ENCODE measurements at places on chromosomes 13 and 19.

GRCh38 chr13:99223587-99223986, 22.9 kb downstream of the UBAC2 start:
- no peak for DNase-seq

GRCh38 chr19:48959341-48960239, 4.9 kb downstream of the BAX start:
- no peak for DNase-seq

DNA sequence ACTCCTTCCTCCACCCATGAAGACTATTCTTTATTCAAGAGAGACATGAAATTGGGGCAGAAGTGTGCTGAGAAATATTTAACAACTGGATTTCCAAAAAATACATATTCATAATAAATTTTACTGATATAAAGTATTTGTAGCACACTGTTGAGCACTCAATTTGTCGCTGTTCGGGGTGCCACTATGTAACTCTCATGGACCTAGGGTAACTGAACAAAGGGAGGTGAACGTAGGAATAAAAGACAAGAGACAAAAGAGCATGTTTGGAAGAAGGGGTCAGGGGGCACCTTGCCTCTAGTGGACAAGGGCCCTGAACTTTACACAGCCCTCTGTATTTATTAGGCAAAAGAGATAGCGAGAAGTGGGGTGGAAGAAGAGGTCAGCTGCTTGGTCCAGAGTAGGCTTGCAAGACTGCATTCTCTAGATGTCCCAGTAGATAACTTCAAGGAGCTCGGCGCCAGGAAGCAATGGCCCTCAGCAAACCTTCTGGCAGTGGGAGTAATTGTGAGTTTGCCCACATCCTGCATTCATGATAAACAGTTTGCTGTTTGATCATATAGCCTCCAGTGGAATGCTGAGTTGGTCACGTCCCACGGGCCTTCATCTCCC, 4.5 kb upstream of the ZNF175 start:
- DNase-seq: no peak

DNA sequence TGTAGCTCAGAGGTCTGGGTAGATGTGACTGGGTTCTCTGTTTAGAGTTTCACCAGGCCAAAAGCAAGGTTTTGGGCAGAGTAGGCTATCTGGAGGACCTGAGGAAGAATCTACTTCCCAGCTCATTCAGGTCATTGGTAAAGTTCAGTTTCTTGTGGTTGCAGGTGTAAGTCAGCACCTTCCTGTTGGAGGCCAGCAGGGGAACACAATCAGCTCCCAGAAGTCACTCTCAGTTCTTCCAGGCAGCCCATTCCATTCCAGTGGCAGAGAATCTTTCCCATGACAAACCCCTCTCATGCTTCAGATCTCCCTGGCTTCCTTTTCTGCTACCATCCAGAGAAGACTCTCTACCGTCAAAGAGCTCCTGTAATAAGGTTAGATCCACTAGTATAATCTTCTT, 176.2 kb upstream of the UFM1 start:
- no peak for DNase-seq

DNA sequence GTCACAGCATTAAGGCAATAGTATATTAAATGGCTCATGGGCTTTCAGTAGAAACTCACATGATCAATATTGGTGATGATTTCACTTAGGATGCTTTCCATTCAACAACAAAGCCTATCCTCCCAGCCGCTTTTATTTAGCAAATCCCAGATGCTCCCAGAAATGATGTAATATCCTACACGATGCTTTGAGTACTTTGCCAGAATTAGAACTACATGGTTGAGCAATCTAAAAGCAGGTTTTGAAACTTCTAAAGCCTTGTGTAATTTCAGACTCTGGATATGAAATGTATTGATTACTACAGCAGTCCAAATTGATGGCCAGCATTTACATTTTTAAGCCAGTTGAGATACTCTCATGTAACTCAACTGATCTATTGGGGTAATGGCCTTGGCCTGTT, 13.6 kb downstream of the DLEU7 start:
- DNase-seq: no peak

DNA sequence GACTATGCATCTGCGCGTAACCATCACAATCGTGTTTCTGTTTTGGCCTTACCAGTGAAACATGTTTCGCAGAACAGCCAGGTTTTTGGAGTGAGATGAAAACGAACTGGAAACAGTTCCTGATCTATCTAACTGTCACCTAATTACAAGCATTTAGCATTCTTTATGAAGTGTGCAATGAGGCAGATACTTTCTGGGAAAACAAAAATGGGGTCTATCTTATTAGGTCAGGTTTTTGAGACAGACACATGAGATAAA, 182.8 kb downstream of the LMO7 start:
- no peak for DNase-seq

DNA sequence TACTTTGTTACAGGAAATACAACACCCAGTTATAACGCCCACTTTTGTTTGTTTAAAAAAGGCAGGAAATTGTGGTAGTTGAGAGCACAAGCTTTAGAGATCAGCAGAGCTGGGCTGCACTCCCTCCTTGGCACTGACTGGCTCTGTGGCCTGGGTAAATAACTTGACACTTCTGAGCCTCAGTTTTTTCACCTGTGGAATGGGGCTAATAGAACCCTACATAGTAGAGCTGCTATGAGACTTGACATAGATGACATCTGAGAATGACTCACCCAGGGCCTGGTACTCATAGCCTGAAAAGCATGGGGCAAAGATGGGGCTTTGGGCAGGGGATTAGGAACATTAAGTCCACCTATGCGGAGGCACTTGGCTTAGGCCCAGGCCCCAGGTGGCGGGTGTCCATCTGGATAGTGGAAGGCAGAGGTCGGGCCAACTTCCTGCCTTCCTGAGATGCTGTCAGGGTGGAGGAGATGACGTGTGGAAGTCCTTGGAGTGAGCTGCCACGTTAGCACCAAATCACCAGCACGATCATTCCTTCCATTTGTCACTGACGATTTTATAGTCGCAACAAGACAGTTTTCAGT, 159.1 kb downstream of the KATNAL1 start:
- no peak for DNase-seq

GRCh38 chr13:98436233-98436910, 140.5 kb downstream of the STK24 start:
- DNase-seq: no peak

GRCh38 chr19:17404015-17404414, 1.4 kb downstream of the BST2 start:
- DNase-seq: no peak

DNA sequence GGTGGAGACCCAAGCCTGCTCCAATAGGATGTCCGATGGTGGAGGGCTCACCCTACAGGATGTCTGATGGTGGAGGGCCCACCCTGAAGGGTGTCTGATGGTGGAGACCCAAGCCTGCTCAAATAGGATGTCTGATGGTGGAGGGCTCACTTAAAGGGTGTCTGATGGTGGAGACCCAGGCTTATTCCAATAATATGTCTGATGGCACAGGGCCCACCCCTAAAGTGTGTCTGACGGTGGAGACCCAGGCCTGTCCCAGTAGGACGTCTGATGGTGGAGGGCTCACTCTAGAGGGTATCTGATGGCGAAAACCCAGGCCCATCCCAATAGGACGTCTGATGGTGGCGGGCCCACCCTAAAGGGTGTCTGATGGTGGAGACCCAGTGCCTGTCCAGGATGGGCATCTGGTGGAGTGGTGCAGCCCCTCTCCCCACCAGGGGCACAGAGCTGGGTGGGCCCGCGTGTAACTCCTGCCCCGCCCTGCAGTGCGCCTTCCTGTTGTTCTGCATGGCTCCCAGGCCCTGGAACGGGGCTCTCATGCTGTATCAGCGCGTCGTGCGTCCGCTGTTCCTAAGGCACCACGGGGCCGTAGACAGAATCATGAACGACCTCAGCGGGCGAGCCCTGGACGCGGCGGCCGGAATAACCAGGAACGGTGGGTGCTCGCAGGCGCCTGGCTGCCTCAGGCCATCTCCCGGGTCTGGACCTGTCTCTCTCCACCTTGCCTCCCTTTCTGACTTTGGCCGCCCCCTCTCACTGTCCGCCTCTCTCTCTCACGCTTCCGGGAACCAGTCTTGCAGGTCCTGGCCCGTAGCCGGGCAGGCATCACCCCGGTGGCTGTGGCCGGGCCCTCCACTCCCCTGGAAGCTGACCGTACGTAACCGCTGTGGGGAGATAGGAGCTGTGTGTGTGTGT, 5.1 kb downstream of the REEP6 start:
- no peak for DNase-seq

- no peak for DNase-seq
Measured at GRCh38 chr13:30413842-30414241, 8.5 kb upstream of the UBE2L5 start.

DNA sequence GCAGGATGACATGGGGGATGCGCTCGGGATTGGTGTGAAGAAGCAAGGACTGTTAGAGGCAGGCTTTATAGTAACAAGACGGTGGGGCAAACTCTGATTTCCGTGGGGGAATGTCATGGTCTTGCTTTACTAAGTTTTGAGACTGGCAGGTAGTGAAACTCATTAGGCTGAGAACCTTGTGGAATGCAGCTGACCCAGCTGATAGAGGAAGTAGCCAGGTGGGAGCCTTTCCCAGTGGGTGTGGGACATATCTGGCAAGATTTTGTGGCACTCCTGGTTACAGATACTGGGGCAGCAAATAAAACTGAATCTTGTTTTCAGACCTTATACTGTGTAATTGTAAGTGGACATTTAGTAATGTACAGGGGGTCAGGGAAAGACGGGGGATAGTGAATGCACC, 7.0 kb downstream of the KLK2 start:
- no peak for DNase-seq

GRCh38 chr19:2345794-2346663, 14.0 kb upstream of the TMPRSS9 start:
- no peak for DNase-seq

DNA sequence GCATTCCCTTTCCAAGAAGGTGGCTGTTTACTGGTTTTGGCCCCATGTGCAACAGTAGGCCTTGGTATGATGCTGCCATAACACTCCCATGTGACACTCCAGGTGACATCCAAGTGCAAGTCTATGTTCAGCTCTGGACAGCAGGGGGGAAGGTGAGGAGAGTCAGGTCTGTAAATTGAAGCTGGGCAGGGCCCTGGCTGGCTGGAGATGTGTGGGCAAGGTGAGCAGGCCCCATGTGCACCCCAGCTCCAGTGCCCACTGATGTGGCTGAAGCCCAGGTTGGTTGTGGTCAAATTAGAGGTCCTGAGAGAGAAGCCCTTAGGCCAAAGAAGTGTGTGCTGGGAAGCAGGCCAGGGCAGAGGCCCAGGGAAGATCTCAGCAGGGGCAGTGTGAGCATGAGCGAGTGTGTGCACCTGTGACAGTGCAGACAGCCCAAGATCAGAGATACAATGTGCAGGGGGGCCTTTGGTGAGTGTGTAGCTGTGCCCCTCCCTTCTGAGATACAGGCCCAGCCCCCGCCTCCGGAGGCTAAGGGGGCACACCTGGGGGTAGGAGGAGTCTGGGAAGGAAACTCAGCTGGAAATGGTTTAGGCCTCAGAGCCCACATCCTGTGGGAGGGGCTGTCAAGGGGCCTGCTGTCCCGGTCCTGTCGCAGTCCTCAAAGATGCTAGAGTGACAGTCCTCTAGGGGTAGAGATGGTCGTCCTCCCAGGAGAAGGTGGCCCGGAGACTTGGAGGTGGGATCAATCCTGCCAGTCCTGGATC, 18.6 kb downstream of the DEDD2 start:
- DNase-seq: peak; percentile 43

DNA sequence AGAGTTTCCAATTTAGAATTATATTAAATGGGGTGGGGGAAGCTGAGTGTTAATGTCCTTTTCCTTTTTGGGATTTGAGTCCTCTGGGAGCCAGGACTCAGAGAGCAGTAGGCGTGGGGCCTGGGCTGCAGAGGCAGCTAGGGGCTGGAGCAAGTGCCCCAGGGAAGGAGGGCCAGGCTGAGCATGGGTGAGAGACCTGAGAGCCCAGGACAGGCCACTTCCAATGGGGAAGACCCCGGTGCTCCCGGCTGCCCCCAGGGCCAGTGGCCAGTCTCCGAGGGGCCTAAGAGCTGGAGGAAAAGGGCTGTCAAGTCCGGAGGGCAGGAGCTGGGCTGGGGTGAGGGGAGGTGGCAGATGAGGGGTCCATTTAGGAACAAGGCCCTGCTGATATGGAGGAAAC, 371.5 kb downstream of the ZNF536 start:
- no peak for DNase-seq
